ENCODE measurements at places on chromosomes 6 and 20. TPM values are rescaled to one million over a fixed set of nuclear protein-coding genes. Genes with fewer than 3 reads are reported as not detected.

OR2H2 gene
- total RNA-seq, result not detected

CDH4 gene
- total RNA-seq, result 0.06 TPM

TRIM10 gene
- total RNA-seq, result not detected

LINC00237 gene
- total RNA-seq, result not detected

DLK2 gene
- total RNA-seq, result 0.53 TPM

DSP gene
- total RNA-seq, result 22.8 TPM

SNRPB2 gene
- 44.6 TPM for total RNA-seq

DEFB115 gene
- total RNA-seq, result not detected

GRM4 gene
- total RNA-seq, result not detected

GPSM3 gene
- total RNA-seq, result 76.2 TPM

MYO6 gene
- total RNA-seq, result 62.7 TPM

LPA gene
- 0.30 TPM for total RNA-seq

BTNL2 gene
- total RNA-seq, result not detected

HLA-DOA gene
- total RNA-seq, result 31.2 TPM

PTK7 gene
- total RNA-seq, result 81.0 TPM

CSTF1 gene
- total RNA-seq, result 24.4 TPM

PDYN gene
- not detected for total RNA-seq

PTCRA gene
- 9.8 TPM for total RNA-seq

DLL1 gene
- 12.9 TPM for total RNA-seq

KCNQ5 gene
- 0.35 TPM for total RNA-seq

DNPH1 gene
- total RNA-seq, result 24.0 TPM

LY6G6C gene
- total RNA-seq, result not detected

SLC35F1 gene
- total RNA-seq, result 0.30 TPM

SLC25A27 gene
- total RNA-seq, result 19.1 TPM

MLN gene
- not detected for total RNA-seq

QRSL1 gene
- total RNA-seq, result 10.7 TPM

UBD gene
- total RNA-seq, result 1.9 TPM

BNIP5 gene
- total RNA-seq, result not detected

ASIP gene
- not detected for total RNA-seq

RSPO4 gene
- total RNA-seq, result 5.7 TPM

HNF4A gene
- 0.18 TPM for total RNA-seq

LY6G6D gene
- total RNA-seq, result not detected

VWA7 gene
- 4.2 TPM for total RNA-seq

DDAH2 gene
- total RNA-seq, result 67.0 TPM

SLCO4A1 gene
- total RNA-seq, result 72.4 TPM

EPPIN gene
- 0.38 TPM for total RNA-seq

TRMT6 gene
- 11.0 TPM for total RNA-seq

OPRM1 gene
- total RNA-seq, result not detected

NOX3 gene
- total RNA-seq, result not detected

PHF3 gene
- total RNA-seq, result 65.4 TPM

PSMG4 gene
- 19.1 TPM for total RNA-seq

PSORS1C2 gene
- total RNA-seq, result not detected

SMIM8 gene
- total RNA-seq, result 11.1 TPM

STX11 gene
- total RNA-seq, result 54.1 TPM

LZTS3 gene
- 18.5 TPM for total RNA-seq

Measured in lower lobe of right lung (tissue), 2 donors.